Activated T-cell treated with anti-CD3 and anti-CD28 coated beads, Interleukin-2, amount 50 U/mL, for 72 hours (primary cell): ENCODE measurements at places on chromosomes 1 and 21.
A peak's percentile ranks its signal among the peaks of the same experiment; 100 is the strongest.

- no peak for DNase-seq
These were observed 98.6 kb downstream of the TBX19 start for GRCh38 chr1:168379104-168379860.

DNA sequence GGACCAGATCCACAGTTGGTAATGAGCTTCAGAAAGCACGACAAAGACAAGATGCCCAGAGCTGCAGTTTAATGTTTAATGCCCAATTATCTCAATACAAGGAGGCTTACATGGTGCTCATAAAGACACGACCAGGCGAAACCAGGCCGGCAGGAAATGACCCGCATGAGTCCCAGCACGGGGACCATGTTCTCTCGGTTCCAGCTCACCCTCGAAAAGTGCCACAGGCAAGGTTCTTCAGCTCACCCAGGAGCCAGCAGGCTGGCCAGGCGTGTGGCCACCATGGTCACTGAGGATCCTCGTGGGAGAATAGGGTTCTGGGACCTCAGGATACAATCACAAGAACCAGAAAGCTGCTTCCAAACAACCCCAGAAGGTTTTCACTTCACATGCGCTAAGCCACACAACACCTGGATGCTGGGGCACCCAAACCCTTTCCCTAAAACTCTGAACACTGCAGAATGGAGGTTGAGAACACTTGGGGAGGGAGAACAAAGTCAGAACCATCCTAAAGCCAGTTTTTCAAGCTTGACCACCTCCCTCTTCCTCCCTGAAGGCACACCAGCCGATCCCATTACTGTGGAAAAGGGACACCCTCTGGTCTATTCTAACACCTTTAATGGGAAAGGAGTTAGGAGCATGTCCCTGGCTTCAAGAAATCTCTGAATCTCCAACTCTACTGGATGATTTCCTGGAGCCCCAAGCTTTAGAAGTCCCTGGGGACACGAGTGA, 22.6 kb upstream of the ASAP3 start:
- no peak for DNase-seq

DNA sequence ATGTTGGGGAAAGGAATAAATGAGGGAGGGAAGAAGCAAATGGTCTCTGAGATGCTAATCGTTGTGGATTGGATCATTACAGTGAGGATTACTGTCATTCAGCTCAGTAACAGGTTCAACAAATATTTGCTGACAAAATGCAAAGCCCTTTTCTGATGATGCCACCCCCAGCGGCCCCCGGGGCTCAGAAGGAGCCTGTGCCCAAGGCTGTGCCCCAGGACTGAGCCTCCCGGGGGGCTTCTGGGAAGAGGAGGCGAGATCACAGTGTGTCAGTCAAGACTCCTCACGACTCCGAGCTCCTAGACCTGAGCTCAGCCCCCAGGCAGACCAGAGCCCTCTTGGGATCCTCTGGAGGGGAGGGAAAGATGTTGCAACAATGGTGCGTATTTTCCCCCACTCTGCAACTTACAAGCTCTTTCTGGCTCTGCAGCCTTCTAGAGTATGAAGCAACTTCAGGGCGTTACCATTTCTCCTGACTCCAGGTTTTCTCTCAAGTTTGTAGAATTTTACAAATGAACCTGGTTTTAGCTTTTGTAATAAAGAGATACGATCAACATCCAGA, 20.8 kb downstream of the EPHA8 start:
- DNase-seq = no peak

- no peak for DNase-seq
These were observed 881.5 kb downstream of the LTN1 start for GRCh38 chr21:28111151-28111619.

DNA sequence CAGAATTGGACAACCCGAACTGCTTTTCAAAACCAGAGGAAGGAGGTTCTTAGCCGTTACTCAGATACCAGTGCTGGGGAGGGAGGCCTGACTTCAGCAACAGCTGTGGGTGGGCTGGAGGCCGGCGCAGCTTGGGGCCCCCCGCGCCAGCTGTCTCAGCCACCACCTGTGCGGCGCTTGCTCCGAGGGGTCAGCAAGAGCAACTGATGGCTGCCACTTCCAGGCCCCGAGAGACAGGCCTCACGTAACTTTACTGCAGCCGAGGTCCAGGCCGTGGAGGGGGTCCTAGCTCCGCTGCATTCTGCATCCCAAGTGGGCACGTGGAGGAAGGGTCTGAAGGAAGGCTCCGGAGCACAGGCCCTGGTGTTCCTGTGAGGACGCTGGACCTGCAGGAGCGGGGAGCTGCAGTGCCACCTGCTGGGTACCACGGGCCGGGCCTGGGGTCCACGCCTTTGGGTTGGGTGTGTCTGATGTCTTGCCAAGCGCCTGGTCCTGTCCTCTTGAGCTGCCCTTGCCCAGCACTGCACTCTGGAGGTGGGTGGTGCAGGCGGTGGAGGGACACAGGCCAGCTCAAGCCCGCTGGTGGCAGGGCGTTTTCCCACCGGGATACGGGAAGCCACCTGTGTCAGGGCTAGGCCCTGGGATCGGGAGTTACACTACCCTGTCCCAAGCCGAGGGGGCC, 9.8 kb downstream of the THAP3 start:
- DNase-seq = peak; percentile 43

DNA sequence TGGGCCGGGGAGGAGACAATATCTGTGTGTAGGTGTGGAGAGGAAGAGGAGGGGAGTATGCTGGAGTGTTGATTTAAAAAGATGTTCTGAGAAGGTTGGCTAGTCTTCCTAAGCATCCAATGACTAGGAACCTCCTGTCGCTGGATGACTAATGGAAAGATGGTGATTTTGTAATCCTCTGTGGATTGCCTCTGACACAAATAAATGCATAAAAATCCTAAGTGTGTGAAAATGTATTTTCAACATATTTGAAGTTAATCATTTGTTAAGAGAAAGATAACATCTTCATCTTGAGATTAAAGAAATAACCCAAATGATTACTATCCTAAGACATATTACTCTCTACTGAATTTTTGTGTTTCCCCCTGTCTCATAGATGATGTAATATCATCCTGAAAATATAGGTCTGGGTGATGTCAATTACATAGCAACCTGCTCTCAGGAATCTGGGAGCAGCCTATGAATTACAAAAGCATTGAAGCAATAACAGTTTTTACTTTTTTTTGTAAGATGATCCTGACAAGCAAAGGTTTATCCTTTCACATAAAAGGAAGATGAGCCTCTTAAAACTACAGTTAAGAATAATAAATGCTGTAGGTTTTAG, 220.5 kb upstream of the MAP1LC3C start:
- no peak for DNase-seq

DNA sequence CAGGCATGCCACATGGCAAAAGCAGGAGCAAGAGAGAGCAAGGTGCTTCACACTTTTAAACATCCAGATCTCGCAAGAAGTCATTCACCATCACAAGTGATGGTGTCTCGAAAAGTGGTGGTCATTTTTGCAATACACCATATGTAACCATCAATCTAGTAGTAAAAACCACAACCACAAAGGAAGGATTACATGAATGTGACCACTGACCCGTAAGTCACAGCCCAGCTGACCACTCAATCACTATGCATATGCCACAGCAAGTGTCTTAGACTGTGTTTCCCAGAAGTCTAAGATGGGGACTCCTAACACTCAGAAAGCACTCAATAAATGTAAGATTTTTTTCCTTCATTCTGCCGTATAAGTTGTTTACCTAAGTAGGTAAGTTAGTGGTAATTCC, 76.9 kb downstream of the FH start:
- no peak for DNase-seq

DNA sequence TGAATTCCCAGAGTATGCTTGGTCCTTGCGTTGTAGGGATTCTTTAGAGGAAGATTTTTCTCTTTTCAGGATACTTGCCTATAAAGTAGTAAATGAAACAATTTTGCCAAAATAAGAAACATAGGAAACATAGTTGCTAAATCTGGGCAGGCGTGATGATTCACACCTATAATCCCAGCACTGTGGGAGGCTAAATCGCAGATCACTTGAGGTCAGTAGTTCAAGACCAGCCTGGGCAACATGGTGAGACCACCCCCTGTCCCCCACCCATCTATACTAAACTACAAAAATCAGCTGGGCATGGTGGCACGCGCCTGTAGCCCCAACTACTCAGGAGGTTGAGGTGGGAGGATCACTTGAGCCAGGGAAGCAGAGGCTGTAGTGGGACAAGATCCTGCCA, 4.9 kb downstream of the ARV1 start:
- no peak for DNase-seq

DNA sequence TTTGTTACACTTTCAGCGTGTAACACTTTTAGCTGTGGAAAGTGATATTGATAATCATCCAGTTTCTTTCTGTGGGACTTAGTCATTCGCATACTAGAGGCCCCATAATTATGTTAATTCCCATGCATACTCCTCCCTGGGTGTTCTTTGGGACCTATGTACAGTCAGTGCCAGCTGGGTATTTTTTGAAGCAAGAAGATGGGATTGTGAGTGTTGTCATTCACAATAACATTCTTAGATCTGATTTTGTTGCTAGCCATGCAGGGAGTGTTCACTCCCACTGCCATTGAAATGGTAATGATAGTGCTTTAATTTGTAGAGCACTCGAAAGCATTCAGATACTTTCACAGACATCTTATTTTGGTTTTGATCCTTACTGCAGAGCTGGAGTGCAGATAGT, 11.6 kb downstream of the SARS1 start:
- DNase-seq = no peak

DNA sequence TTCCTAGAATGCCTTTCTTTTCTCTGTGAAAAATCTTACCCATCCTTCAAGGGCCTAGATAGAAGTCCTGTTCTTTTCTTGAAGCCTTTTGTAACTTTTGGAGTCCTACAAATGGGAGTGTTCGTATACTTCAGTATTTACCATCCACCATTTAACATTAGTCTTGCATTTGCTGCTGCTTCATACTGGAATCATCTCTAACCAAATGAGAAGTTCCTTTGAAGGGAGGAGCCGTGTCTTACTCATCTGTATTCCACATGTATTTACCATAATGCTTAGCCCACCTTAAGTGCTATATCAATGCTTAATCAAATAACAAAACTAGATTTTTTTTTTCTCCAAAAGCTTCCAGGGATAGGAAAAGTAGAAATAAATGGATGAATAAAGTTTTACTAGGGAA, 7.1 kb downstream of the PRDX6 start:
- DNase-seq = no peak

DNA sequence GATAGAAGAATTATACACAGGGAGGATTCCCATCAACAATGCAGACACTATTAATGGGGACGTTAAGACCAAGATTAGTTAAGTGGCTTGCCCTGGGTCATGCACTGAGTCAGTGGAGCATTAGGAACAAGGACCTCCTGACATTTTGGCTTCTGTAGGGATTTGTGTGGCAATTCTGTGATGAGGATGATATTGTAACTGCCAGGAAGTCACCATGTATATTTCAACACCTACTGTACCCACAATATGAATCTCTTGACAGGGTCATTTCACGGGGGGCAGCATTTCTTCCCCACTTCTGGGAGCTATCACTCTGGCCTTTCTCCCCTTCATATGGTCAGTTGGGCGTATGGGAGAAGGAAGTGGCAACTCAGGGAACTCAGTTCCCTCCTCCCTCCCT, 134.9 kb downstream of the RUNX1 start:
- DNase-seq = no peak

GRCh38 chr1:198304431-198304830, 147.6 kb downstream of the NEK7 start:
- DNase-seq = no peak

- DNase-seq = no peak
These were observed 25.3 kb downstream of the TMEM51 start for GRCh38 chr1:15178571-15179484.

GRCh38 chr1:27099135-27099586, 55.8 kb downstream of the SLC9A1 start:
- no peak for DNase-seq

DNA sequence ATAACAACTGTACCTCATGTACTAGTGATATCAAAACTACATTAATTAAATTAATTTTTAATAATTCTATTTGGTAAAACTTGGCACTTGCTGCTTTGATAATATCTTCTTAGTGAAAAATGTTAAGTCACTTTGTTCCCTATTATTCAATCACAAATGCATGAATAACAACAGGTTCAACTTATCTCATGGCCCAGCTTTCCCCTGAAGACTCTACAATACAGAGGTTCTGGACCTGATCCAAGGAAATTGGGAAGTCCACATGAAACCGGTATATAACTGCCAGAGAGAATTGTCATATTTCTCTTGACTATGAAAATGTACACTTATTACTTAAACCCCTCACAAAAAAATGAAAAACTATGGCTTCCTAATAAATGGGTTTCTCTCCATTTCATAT, 33.9 kb upstream of the PTPRC start:
- DNase-seq = no peak

- DNase-seq = no peak
These were observed 94.3 kb downstream of the DIRAS3 start for GRCh38 chr1:67956116-67956515.

DNA sequence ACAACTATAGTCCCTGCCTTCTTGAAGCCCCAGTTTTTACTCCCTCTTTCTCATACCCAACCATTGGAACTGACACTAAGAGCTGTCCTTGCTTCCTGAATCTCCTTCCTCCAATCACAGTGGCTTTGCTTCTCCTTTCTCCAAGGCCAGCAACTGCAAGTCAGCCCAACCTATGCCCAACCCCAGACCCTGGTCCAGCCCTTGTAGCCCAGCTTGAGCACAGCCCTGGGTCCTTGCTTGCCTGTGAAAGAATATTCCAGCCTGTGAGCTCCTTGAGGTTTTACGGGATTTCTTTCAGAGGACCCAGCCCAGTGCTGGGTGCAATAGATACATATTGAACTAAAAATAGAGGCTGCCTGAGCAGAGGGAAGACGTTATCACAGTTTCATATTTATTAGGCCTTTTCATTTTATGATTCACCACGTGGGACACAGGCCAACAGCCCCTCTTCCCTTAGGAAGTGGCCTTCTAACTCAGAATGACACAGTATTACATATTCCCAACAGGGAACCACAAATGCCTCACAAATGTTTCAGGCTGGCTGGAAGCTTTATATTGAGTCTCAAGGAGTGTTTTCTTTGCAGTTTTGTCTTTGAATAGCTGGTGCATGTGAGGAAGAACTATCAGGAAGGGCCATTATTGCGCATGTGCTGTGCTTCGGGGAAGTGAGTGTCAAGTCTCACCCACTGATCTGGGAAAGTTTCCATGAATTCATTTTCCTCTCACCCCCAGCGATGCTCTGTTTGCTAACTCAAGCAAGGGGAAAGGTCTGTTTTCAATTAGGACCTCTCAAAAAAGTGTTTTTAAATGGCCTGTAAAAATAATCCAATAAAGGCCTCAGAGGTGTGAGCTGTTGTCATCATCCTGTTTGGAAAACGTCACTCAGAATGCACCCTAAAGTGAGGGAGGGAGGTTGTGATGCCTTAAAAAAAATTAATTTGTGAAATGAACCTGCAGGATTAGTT, 92.3 kb upstream of the NFIA start:
- DNase-seq = no peak

DNA sequence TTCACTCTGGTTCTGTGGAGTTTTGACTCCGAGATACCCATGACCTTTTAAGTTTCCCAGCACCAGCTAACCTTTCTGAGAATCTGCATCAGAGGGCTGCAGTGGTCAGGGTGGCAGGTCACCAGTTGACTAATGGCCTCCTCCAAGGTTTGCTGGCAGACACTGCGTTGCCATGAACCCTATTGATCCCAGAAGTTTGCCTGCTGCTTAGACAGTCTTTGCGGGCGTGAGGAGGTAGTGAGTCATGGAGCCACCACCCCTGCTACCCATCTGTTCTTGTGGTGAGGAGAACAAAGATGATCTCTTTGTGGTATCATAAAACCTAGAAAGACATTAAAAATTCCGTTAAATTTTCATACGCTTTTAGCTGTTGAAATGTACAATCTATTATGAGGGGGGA, 180.4 kb downstream of the FGGY start:
- DNase-seq = peak; percentile 72
